GM13977 (cell line): ENCODE measurements at places on chromosomes 2 and 18.
A peak's percentile ranks its signal among the peaks of the same experiment; 100 is the strongest.

GRCh38 chr2:74511104-74511989 lies 2.9 kb upstream of the TLX2 start:
- no peak for DNase-seq

GRCh38 chr2:239247401-239248245 lies 153.2 kb downstream of the HDAC4 start:
- no peak for DNase-seq

- DNase-seq, result no peak
Measured at GRCh38 chr2:102122115-102122514, 20.4 kb upstream of the IL1R1 start.

- DNase-seq, result no peak
Measured at GRCh38 chr2:32262105-32262504, 2.6 kb downstream of the NLRC4 start.

GRCh38 chr2:58137856-58138255 lies 91.2 kb downstream of the VRK2 start:
- DNase-seq, result no peak

DNA sequence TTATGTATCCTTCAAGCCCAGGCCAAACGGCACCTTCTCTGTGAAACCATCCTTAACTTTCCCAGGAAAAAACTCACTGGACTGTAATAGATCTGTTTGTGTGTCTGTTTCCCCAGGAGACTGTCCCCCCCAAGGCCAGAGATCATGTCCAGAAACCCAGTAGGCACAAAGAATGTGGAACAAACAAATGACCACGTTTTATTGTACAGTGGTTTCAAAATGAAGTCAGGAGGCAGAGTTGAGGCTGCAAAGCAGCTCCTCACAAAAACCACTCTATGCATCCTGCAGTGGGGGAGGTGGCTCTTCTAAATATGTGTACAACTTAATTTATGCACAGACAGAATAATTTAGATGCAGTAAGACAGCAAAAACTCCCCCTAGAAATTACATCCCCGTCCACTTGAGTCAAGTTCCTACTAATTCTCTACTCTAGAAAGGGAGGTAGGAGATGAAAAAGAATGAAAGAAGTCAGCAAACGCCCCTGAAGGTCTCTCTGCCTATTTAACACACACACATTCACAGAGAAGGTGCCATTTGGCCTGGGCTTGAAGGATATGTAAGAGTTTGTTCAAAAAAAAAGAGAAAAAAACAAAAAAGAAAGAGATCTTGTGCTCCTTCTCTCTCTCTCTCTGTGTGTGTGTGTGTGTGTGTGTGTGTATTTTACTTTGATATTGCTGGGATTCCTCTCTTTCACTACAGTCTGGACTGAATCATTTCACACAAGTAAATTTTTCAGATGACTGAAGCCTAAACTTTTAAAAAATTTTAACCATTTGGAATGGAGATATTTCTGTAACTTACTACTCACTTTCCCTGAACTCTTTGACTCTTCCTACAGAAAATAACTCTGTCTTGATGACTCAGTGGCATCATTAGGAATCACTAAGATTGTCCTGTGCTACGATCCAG lies 19.5 kb downstream of the BCL2 start:
- DNase-seq, result peak; percentile 49

DNA sequence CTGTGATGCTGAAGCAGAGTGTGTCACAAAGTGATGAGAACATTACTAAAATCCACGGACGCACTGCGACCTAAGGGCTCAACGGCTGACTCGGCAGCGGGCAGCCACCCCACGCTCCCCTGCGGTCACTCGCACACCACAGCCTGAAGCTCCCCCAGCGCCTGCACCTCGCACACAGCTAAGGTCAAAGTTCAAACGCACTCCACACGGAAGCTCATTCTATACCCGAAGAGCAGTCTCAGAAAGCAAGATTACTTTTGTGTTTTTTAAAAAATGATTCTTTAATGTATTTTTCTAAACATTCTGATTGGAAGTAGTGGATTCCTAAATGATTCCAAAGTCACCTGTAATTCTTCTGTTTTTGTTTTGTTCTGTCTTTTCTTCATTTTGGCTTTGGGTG lies 21.7 kb downstream of the ASPRV1 start:
- DNase-seq, result no peak

DNA sequence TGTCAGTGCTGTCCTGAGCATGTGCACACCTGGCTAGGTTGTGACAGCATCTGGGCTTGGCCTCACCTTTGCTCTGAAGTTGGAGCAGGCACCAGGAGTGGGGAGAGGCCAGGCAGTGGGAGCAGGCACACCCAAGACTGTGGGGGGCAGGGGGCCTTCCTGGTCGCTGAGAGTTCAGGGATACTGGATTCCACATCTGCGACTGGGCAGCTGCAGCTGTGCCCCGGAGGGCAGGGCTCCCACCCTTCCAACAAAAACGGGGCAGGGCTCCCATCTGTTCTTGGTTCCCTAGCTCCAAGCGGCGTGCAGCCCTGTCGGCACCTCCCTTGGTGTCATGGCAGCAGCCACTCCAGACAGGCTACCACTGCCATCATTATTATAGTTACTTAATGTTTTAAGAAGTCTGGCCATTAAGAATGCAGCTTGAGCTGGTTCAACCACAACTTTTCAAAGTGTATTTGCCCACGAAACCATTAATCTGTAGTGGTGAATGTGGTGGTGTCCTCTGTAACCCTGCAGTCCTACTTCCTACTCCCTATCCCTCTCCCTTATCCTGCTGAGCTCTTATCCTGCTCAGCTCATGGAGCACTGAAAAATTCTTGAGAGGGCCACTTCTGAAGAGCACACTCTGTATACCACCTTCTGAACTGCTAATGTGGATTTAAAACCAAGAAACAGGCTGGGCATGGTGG lies 48.0 kb upstream of the RAB1A start:
- no peak for DNase-seq

DNA sequence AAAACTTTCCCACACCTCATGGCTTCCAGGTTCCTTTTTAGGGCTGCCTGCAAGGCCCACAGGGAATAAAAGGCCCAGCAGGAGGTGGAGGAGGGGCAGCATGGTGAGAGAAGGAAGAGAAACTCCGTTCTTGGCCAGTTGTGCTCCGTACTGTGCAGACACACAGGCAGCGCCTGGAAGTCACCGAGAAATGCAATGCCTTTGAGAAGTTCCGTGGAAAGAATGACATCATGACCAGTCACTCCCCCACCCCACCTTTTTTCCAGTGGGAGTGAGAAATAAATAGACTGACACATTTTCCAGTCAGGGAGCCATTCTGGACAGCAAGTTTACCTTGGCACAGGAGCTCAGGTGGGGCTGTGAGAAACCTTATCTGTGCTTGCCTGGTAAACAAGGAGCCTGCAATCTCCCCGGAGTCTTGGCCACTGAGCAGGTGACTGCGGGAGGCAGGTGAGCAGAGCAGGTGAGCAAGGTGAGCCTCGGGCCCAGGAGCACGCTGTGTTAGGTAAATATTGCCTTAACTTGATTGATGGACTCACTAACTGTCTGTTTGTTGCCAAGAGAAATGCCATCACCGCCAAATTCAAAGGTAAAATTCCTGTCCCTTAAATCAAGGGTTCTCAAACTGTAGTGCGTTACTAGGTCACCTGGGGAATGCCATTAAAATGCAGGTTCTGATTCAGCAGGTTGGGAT lies 13.5 kb upstream of the LBH start:
- DNase-seq, result no peak

DNA sequence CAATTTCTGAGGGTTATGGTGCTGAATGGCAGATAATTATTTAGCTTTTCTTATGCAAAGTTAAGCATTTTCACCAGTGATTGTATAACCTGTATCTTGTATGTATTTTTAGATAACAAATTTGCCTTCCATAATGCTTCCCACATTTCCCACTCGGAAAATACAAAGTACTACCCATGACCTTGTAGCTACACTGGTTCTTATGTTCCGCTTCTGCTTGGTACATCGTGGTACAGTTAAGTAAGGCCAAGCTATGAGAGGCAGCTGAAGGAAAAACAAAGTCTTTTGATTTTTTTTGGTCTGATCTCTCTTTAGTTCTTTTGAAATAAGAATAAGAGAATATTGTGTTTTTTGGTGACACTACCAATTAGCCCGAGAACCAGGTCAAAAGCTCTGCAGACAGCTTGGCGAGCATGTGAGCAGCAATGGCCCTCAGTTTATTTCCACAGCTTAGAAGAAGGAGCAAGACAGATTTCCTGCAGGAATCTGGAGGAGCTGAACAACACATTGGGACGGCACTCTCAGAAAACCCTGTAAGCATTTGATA lies 26.8 kb downstream of the SH3YL1 start:
- DNase-seq, result no peak

- no peak for DNase-seq
Measured at GRCh38 chr2:232214053-232214452, 164.5 kb upstream of the ALPP start.
